ENCODE measurements at places on chromosomes 16 and 17. TPM values are rescaled to one million over a fixed set of nuclear protein-coding genes. Genes with fewer than 3 reads are reported as not detected.

The CSH2 gene
- total RNA-seq = not detected

The TMEM238L gene
- total RNA-seq = not detected

DNA sequence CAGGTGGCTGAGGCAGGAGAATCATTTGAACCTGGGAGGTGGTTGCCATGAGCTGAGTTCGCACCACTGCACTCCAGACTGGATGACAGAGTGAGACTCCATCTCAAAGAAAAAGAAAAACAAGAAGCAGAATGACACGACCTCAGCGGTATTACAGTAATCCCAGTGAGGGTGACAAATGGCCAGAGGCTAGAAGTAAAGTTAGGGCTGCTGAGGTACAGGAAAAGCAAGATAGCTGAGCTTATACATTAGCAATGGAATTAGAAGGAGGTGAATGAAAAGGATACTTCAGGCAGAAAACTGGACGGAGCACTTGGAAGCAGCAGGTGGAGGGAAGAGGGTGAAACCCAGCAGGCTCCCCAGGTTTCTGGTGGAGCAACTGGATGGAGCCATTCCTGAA, 26.1 kb upstream of the AMZ2 start:
- DNase-seq = no peak

- DNase-seq = no peak
These were observed 13.2 kb downstream of the PSMD12 start for GRCh38 chr17:67353161-67353560.

The WSCD1 gene
- total RNA-seq = 0.11 TPM

- DNase-seq = peak; percentile 83
These were observed 21.1 kb downstream of the WIPI1 start for GRCh38 chr17:68435876-68436842.

The CCL14 gene
- not detected for total RNA-seq

The CCL7 gene
- not detected for total RNA-seq

- peak; percentile 24 for DNase-seq
These were observed 23.6 kb downstream of the SEZ6 start for GRCh38 chr17:28982131-28982793.

DNA sequence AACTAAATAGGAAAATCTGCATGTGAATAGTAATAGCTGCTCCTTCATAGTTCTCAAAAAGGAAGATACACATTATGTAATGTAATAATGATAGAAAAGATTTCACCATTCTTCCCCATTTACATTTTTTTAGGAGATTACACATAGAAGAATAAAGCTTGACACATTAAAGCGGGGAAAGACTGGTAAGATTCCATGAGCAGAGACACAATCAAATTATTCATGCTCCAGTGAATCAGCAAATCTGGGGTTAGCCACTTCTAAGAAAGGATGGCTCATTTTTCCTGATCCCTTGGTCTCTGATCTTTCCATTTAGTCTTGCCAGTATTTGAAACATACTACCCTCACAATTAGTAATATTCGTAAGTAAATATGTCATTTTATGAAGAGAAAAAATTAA, 81.9 kb downstream of the CA4 start:
- DNase-seq = no peak

DNA sequence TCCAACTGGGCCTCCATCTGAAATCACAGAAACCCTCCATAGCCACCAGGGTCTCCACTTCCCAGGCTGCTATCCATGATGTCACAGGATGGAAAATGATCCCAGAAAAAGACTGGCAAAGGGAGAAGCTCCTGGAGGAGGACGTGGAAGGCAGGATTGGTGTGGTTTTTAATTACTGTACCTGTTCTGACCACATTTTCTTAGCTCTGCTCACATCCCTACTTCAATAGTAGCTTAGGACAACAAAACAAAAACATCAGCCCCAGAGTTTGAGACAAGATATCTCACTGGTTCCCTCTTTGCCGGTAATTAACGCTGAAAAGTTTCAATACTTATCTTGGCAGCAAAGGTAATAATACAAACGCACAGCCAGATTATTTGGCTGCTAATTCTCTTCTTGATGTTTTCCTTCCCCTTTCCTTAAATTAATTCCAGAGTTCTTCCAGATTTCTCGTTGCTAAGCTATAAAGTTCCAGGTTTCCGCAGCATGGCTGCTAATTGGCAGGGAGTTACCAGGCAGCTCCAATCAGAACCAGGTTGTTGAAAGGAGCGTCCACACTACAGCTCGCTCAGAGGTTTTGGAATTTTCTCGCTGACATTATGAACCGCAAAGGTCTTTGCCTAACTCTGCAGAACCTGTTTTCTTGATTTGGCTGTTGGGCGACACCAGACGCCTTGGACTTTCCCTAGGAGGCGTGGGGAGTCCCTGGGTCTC, 263.4 kb downstream of the MRTFB start:
- DNase-seq = no peak

DNA sequence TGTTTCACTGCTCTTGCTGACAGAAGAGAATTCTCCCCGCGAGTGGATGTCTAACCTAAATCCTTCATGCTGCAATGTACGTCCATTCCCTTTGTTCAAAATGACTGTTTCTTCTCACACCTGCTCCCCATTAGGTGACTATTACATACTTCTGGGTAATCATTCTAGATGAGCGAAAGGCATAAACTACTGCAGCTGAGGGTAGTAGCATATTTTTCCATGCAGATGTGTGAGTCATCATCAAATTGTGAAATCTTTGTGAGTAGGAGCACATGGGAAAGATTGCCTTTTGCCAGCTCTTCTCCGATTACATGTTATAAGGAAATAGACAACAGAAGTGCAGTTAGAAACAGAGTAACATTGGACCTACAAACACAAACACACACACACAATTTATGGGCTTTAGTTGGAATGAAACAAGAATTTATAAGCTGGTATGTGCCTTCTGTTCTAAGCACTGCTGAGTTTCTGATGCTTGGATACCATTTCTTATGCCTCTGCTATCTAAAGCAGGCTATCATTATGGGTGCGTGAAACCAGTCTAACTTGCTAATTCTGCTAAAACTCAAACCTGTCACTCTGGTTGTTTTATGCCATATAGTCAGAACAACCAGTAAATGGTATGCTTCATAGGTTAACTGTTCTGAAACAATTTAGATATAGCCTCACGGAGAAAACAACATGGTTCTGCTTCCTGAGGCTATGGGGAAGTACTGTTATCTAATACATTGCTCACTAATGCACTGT, 346.9 kb upstream of the PSMD7 start:
- no peak for DNase-seq

GRCh38 chr16:24900230-24900629, 54.5 kb downstream of the SLC5A11 start:
- no peak for DNase-seq

GRCh38 chr16:51276336-51276735, 125.3 kb upstream of the SALL1 start:
- DNase-seq = no peak

DNA sequence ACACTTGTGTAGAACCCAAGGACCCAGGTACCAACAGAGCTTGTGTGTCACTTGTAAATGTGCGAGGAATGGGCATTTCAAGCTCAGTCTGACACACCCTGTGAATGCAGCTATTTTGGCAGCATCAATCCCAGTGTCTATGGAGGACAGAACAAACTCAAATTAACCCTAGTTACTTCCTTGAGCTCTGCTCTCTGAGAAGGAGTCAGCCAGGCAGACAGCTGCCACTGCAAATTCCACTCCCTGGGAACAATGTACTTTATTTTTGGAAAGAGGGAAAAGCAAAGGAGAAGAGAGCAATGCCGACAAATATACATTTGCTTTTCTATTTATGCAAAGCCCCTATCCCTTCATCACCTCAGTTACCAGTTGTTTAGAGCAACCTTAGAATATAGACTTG, 48.4 kb upstream of the NOG start:
- no peak for DNase-seq

The RHBDL3 gene
- 0.11 TPM for total RNA-seq

The CEMP1 gene
- total RNA-seq = 0.16 TPM

DNA sequence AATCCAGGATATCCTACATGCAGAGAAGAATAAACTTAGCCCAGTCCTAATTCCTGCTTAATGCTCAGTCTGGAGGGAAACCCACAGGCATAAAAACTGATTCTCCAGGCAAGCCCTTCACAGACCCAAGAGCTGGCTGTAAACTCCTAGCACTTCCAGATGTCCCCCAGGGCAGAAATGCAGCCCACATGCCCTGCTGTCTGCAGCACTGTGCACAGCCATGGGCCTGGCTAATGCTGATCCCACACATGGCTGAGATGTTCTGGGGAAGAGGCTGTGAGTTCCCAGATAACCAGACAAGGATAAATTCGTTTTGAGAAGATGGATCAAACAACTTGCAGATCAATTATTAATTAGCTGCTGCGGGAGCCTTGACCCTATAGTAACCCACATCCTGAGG, 148.4 kb downstream of the AATF start:
- no peak for DNase-seq

- DNase-seq = no peak
These were observed 25.3 kb downstream of the SPACA3 start for GRCh38 chr17:33016920-33017319.

- DNase-seq = no peak
These were observed 6.2 kb downstream of the SLC9A5 start for GRCh38 chr16:67254801-67255552.

The DRC3 gene
- 0.49 TPM for total RNA-seq

The TSC2 gene
- 94.5 TPM for total RNA-seq

The OR1E1 gene
- not detected for total RNA-seq

The ASGR1 gene
- 1.3 TPM for total RNA-seq

DNA sequence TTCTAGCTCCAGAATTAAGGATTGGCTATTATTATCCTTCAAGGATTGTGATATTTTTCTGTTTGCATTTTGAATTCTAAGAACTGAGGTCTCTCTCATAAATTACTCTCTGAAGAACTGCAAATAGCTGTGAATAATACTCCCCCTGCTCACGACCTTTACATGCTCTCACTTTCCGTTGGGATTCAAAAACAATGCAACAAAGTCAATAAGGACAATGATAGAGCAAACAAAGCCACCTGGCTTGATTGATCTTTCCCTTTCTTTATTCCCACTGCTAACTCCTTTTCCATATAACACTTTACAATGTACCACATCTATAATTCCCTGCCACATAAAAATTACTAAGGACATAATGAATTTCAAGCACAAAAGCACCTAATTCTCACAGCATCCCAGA, 523.0 kb upstream of the CA10 start:
- no peak for DNase-seq

GRCh38 chr17:75218131-75218530, 12.7 kb downstream of the NUP85 start:
- no peak for DNase-seq

GRCh38 chr16:72991211-72991610, 56.7 kb downstream of the ZFHX3 start:
- DNase-seq = no peak

The RAB11FIP3 gene
- total RNA-seq = 28.2 TPM

All from activated T-cell treated with anti-CD3 and anti-CD28 coated beads, Interleukin-2, amount 50 U/mL, for 4 hours (primary cell).